ENCODE measurements at places on chromosomes 5 and 9.

DNA sequence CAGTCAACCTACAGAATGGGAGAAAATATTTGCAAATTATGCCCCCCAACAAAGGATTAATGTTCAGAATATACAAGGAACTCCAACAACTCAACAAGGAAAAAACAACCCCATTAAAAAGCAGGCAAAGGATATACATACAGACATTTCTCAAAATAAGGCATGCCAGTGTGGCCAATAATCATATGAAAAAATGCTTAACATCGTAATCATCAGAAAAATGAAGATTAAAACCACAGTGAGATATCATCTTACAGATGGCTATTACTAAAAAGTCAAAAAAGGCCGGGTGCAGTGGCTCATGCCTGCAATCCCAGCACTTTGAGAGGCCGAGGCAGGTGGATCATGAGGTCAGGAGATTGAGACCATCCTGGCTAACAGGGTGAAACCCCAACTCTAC, 103.2 kb downstream of the KLHL3 start:
- DNase-seq: no peak

DNA sequence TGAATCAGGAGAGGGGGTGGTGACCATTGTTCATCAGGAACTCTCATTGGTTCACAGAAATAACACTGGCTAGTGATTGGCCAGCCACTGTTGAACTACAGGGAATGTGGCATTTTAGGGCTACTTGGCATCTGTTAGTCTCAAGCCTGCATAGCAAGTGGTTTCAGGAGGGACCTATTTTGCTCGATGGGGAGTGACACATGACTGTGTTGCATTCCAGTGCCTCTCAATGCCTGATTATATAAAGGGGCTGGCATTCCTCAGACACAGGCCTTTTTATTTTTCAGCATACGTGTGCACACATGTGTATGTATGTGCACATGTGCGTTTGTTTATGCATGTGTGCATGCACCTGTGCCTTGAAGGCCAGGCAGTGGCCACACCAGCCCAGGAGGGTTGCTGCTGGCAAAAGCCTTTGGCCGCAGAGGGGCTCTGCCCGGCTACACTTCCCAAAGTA, 23.2 kb downstream of the FGD3 start:
- peak; percentile 71 for DNase-seq

DNA sequence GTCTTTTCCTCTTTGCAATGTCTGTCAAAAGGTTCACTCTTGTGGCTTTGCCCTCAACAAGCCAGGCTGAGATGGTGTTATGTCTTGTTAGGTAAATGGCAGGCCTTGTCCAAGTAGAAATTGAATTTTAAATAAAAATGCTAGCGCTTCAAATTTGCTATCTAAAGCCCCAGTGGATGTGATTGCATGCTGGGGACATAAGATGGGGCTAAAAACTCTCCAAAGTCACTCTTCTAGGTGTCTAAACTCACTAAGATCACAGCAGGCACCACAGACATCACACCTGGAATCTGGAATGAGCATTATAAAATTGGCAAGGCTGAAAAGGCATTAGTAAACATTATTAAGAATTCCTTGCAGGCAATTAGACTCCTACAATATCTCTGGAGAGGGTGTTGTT, 262.7 kb upstream of the CLINT1 start:
- DNase-seq: no peak

DNA sequence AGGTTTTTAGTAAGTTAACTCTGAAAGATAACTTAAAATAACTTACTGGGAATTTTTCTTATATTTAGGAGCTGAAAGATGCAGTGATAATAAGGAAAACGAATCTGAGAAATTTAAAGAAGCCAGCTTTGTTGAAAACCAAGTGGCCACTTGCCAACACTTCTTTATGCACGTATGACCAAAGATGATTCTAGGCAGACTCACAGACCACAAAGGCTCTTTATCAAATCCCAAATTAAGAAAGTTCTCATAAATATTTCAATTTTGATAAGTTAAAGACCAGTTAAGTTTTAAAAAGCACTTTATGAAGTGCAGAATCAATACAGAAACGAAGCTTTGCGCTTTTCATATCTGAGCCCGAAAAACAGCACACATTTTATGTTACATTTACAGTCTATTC, 1.5 kb downstream of the AFF4 start:
- no peak for DNase-seq

DNA sequence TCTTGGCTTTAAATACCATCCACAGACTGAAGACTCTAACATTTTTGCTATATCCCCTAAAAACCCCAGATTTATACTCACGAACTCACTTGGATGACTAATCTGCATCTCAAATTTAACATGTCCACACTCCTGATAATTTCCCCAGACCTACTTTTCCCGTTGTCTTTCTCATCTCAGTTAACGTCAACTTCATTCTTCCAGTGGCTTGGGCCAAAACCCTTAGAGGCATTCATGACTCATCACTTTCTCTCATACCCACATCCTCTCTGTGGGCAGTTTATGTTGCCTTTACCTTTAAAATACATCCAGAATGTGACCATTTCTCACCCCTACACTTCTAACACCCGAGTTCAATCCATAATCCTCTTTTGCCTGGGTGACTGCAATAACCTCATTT, 96.7 kb downstream of the EDIL3 start:
- DNase-seq: peak; percentile 59

- no peak for DNase-seq
Measured at GRCh38 chr9:131899296-131900228, 159.7 kb upstream of the RAPGEF1 start.
